ENCODE measurements at places on chromosomes 3 and 15. TPM values are rescaled to one million over a fixed set of nuclear protein-coding genes. Genes with fewer than 3 reads are reported as not detected.

GRCh38 chr15:65396283-65396964 lies 18.6 kb upstream of the IGDCC3 start:
- no peak for DNase-seq

FBXW12 gene
- not detected for total RNA-seq

GRCh38 chr15:34722439-34722836 lies 32.4 kb downstream of the GJD2 start:
- no peak for DNase-seq

LIPH gene
- total RNA-seq = 0.25 TPM

DNA sequence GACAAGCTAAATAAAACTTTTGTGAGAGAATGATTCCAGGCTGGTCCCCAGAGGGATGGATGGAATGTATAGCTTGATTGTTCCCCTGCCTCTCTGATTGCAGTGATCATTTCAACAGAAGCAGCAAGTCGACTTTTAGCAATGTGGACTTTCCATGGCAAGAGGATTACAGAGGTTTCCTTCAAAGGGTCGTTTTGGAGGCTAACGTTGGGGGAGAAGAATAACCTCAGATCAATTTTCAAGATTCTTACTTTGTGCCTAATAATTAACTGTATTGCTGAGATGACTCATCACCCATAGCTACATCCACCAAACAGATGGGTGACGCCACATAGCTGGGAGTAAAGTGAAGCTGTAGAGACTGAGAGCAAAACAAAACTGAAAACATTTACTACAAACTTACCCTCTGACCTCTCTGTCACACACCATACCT lies 79.9 kb downstream of the GTPBP8 start:
- no peak for DNase-seq

DPPA4 gene
- total RNA-seq = not detected

- DNase-seq = no peak
Measured at GRCh38 chr15:44265757-44266156, 22.8 kb upstream of the GOLM2 start.
